ENCODE measurements at places on chromosomes 12 and 14.

GRCh38 chr12:100293017-100293416 is 26.0 kb downstream of the SCYL2 start:
- no peaks in the 10 kb centered on the region for H3K27me3 ChIP-seq
- H3K27ac ChIP-seq = no peak overlapping the region
- no peaks in the 10 kb centered on the region for H3K36me3 ChIP-seq
- no peak overlapping the region for H3K4me3 ChIP-seq
- no peak for DNase-seq
- H3K4me1 ChIP-seq = no peaks in the 10 kb centered on the region

DNA sequence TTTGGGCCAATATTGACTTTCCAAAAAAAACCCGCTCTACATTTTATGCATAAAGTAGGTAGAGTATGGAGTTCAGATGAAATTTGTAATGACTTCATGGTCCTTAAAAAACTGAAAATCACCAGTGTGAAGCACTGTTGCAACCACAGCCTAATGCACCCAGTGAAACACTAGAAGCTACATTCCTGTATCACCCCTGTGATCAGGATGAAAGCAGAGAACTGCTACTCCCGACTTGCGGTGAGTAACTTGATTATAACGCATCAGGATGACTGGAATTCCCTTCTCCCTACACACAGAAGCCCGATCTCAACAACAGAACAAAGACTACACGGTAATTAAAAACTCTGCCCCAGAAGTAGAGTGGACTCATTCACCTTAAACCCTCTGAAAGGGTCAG is 33.8 kb downstream of the SPTB start:
- no peaks in the 10 kb centered on the region for H3K36me3 ChIP-seq
- no peak for DNase-seq
- H3K27me3 ChIP-seq = peaks cover 3% of the 10 kb centered on the region
- no peaks in the 10 kb centered on the region for H3K4me1 ChIP-seq
- H3K27ac ChIP-seq = no peak overlapping the region

DNA sequence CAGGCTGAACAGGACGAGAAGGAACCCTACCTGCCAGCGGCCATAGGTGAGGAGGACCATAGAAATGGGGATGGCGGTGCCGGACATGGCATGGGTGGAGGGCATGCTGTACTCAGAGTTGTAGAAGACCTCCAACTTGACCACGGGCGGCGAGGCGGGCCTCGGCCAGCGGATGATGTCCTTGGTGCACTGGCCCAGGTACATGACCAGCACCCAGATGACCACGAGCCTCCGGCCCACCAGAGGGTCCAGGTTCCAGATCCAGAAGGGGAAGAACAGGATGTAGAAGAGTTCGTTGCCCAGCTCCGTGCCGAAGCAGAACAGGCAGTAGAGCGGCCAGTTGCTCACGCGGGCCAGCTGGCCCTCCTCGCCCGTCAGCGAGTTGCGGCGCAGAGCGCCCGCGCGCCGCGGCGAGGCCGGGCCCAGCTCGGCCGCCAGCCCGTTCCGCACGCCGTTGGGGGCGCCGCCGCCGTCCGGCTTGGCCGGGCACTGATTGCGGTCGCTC is 582 bp downstream of the SGPP1 start:
- no peaks in the 10 kb centered on the region for H3K36me3 ChIP-seq
- no peak for DNase-seq
- H3K4me3 ChIP-seq = peak overlapping the region; percentile 99

- peak overlapping the region; percentile 21 for H3K4me3 ChIP-seq
- H3K36me3 ChIP-seq = peaks cover 75% of the 10 kb centered on the region
- peak; percentile 48 for DNase-seq
- no peaks in the 10 kb centered on the region for H3K27me3 ChIP-seq
- H3K4me1 ChIP-seq = peaks cover 72% of the 10 kb centered on the region
These were observed 40.3 kb downstream of the EVL start for GRCh38 chr14:100105357-100106169.

GRCh38 chr12:104340925-104341611 is 37.5 kb downstream of the EID3 start:
- no peak for DNase-seq
- H3K36me3 ChIP-seq = peaks cover 49% of the 10 kb centered on the region
- no peak overlapping the region for H3K4me3 ChIP-seq
- H3K4me1 ChIP-seq = no peaks in the 10 kb centered on the region
- no peaks in the 10 kb centered on the region for H3K27me3 ChIP-seq

GRCh38 chr12:28033538-28033915 is 61.0 kb upstream of the PTHLH start:
- H3K27me3 ChIP-seq = no peaks in the 10 kb centered on the region
- no peaks in the 10 kb centered on the region for H3K36me3 ChIP-seq
- no peak overlapping the region for H3K27ac ChIP-seq
- no peak for DNase-seq
- no peaks in the 10 kb centered on the region for H3K4me1 ChIP-seq

DNA sequence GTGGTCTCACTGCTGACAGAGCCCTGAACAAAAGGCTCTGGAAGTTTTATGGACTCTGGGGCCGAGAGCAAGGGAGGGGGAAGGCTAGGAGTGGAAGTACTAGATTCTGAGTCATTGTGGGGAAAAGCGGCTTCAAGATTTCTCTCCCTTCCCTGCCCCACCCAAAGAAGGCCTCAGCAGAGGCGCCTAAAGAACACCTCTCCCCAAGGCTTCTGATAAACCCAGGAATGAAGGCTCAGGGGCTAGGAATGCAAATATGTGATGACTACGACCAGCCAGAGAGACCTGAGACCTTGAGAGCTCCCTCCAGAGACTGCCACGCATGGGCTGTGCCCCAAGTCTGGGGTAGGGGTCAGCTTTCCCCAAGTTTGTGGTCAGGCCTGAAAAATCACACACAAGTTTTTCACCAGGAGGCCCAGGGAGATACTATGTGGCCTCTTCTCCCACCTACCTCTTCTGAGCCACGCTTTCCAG is 130.7 kb upstream of the HIF1A start:
- no peaks in the 10 kb centered on the region for H3K27me3 ChIP-seq
- DNase-seq = no peak

DNA sequence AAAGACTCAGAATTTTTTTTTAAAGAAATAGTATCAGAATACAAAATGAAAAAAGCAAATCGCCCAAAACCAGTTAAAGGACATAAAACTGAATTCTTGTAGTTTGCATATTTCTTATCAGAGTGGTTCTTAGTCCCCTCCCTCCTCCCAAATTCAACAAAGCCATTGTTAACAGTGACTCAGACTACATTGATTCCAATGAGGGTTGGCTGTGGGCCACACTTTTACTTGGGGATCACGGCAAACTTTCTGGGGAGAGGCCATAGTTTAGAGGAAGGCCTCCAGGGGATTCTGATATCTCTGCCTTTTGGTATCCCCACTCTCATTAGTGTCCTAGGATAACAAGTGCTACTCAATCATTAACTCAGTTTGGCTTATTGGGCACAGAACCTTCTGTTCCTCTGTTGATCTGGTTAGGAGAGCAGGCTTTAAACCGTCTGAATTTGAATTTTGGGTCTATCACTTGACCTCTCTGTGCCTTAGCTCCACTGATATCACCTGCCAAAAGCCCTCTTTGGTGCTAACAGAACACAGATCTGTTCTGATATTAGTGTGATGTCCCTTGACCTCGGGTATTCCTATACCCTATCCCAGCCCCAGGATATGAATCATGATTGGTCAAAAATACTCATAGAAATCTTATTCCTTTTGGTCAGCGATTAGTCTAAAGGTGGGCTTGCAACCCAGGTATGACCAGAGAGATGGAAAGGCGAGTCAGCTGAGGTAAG is 45.2 kb upstream of the APPL2 start:
- H3K4me3 ChIP-seq = no peak overlapping the region
- H3K36me3 ChIP-seq = no peaks in the 10 kb centered on the region
- no peaks in the 10 kb centered on the region for H3K27me3 ChIP-seq
- no peak for DNase-seq

GRCh38 chr12:54082397-54082892 is 28.8 kb downstream of the HOXC4 start:
- DNase-seq = peak; percentile 49
- no peaks in the 10 kb centered on the region for H3K36me3 ChIP-seq
- peak overlapping the region; percentile 50 for H3K4me3 ChIP-seq
- H3K4me1 ChIP-seq = no peaks in the 10 kb centered on the region
- H3K27ac ChIP-seq = peak overlapping the region; percentile 66
